NCI-H1436 (cell line): ENCODE measurements at places on chromosomes 12 and 14.

GRCh38 chr14:63163306-63163705, 40.9 kb upstream of the RHOJ start:
- DNase-seq, result no peak

- no peak for DNase-seq
These were observed 42.9 kb upstream of the NOS1 start for GRCh38 chr12:117404203-117404853.

GRCh38 chr12:79406993-79407392, 283.8 kb downstream of the PAWR start:
- no peak for DNase-seq

DNA sequence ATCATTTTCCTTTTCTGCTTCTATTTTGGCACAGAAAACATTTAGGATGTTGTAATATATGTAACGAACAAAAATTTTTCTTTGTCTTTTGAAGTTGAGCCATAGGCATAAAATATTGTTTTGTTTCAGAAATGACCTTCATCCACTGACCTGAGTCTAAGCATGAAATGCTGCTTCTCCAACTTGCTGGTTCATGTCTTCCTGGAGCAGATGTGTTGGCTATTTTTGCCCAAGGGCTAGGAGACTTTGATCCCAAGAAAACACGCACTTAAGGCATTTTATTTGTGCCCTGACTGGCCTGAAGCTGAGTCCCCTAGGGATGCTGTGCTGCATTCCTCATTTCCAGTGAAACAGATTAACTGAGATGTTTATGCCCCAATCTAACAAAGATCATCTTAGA, 27.2 kb upstream of the ALG10B start:
- no peak for DNase-seq

DNA sequence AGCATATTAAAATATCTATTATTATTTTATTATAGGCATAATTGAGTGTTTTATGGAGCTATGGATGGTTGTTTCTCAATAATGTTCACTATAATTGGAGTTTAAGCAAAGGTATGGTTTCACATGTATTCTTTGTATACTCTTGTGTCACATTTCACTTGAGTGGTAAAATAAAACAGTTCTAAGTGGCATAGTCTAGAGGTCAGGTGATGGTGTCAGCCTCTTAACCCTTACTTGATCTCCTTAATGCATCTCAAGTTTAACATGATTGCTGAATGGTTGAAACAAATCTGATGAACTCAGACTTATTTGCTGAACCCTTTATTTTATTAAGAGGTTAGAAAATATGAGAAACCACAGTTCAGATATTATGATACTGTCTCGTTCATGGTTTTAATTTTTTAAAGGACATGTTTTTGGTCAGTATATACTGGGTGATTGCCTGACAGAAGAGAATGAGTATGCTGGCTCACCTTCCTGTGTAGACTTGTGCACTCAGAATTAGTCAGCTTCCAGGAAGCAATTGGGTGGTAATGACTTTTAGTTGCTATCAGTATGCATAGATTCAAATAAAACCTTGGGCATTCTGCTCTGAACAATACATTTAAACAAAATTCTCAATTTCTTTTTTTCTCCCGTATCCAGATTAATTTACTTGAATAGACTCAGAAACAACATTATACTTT, 464.6 kb downstream of the PCNX1 start:
- DNase-seq, result no peak

- DNase-seq, result no peak
These were observed 18.5 kb upstream of the ALDH2 start for GRCh38 chr12:111748151-111748672.

DNA sequence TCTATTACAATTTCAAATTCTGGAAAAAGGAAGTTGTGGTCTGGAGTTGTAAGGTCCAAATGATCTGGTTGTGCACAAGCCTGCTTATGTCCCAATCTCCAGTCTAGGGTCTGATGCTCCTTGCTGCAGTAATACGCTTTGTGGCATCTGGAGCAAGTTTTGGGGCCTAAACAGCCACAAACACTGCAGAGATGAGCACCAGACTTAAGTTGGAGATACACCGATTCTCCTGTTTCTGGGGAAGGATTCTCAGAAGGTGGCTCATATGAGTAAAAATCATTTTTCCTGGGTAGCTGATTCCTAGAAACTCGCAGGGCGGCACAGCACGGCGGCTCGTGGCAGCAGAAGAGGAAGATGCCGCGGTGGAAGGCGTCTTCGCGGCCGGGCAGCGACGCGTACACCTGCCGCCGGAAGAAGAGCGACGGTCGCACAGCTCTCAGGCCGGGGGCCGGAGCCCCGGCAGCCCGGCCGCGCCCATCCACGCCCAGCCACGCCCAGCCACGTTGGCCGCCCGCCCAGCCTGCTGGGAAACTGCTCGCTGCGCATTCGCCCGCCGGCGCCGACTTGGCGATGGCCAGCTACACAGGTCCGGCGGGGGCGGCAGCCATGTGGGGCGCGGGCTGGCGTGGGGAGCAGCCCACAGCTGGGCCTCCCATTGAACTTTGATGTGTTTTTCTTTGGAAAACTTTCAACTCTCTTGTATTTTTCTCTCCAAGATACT, 129.0 kb downstream of the ASCL4 start:
- DNase-seq, result no peak

GRCh38 chr14:50828721-50829488, 2.1 kb downstream of the NIN start:
- DNase-seq, result no peak

GRCh38 chr12:120662879-120663278, 22.5 kb downstream of the CABP1 start:
- DNase-seq, result no peak

DNA sequence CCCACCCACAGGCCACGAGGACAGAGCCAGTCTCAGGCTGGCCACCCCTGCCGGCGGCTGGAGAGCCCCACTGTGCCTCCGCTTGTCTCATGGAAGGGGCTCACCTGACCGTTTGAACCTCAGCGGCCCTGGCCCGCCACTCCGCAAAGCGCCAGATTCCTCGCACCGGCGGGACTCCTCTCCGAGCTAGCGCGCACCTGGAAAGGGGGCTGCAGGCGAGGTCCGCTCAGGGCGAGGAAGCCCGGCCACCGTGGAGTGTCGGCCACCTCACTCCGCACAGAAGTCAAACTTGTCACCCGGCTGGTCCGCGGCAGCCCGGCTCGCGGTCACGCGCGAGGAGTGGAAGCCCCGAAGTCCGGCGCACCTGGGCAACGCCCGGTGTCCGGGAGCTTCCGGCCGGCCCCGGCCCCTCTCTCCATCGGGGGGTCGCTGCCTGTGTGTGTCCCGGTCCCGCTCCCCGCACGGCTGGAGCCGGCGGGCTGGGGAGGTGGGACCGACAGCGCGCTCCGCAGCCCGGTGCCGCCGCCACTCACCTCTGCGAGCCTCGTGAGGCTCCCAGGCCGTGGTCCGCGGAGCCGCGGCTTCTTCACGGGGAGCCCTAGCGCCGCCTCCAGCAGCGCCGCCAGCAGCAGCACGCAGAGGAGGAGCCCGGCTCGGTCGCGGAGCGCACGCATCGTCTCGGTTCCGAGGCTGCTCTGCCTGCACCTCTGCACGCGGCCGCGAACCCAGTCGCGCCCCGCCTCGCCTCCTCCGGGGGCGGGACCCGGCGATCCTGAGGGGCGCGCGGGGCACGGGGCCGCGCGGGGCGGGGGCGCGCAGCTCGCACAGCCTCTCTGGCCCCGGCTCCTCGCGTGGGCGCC, at the start of gene ISM2:
TSS of gene ISM2 (minus strand) at position 697 of the 860 bp plus-strand sequence. CDS start at position 674, 23 bp downstream.
- peak; percentile 44 for DNase-seq

GRCh38 chr12:105967038-105967776, 171.5 kb downstream of the NUAK1 start:
- no peak for DNase-seq
